ENCODE measurements at places on chromosomes 6 and 20. TPM values are rescaled to one million over a fixed set of nuclear protein-coding genes. Genes with fewer than 3 reads are reported as not detected.

PNLDC1 gene
- 3.9 TPM for total RNA-seq

CALHM6 gene
- total RNA-seq, result 4.1 TPM

SOX18 gene
- 14.1 TPM for total RNA-seq

MYT1 gene
- 6.6 TPM for total RNA-seq

DNA sequence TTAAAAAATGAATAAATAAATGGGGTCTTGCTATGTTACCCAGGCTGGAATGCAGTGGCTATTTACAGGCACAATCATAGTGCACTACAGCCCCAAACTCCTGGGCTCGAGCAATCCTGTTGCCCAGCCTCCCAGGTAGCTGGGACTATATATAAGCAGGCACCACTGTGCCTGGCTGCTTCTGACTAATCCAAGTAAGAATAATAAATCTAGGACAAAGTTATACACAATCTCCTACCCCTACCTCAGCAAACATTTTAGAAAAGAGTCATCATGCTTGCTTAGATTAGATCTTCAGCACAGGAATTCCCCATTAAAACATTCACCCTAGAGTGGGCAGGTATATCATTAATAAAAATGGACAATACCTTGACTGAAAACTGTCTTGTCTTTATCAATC, 124.6 kb downstream of the REV3L start:
- DNase-seq, result no peak

- no peak for DNase-seq
These were observed 103.7 kb upstream of the CD93 start for GRCh38 chr20:23189854-23190253.

DNA sequence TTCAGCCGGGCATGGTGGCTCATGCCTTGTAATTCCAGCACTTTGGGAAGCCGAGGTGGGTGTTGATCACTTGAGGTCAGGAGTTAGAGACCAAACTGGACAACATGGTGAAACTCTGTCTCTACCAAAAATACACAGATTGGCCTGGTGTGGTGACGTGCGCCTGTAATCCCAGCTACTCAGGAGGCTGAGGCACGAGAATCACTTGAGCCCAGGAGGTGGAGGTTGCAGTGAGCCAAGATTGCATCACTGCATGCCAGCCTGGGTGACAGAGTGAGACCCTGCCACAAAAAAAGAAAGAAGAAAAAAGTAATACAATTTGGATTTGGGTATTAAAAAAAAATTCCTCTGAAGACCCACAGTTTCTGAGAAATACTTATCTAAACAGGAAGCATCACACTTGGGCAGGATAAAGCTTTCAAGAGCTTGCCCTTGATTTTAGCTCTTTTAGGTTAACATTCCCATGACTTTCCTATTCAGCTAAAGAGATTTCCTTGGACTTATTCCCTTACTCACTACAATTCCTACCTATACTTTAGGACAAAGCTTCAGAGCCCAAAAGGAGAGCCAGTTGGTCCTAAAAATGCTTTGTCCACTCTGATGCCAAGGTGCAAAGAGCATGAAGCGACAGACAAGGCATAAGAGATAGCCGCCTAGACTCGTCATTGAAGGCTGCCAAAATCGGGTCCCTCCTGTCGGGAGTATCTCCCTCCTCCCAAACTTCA, 1.9 kb downstream of the ELOVL2 start:
- no peak for DNase-seq

DNA sequence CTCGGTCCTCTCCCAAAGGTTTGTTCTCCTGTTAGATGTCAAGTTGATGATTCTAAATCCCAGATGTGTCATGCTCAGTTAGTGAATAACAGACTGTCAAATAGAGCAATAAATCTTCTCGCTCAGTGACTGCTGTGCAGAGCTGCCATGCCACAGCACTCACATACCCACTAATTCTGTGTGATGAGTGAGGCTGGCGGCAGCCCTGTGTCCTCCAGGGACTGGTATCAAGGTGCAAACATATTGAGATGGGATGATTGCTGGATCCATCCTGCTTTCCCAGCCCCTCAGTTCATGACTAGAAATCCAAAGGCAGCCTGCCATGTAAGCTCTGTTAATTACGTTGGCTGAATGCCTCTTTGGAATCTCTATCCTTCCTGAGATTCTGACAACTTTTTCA, 103.9 kb downstream of the OLIG3 start:
- no peak for DNase-seq

GRCh38 chr6:12200761-12201160, 89.4 kb upstream of the EDN1 start:
- DNase-seq, result no peak

DNA sequence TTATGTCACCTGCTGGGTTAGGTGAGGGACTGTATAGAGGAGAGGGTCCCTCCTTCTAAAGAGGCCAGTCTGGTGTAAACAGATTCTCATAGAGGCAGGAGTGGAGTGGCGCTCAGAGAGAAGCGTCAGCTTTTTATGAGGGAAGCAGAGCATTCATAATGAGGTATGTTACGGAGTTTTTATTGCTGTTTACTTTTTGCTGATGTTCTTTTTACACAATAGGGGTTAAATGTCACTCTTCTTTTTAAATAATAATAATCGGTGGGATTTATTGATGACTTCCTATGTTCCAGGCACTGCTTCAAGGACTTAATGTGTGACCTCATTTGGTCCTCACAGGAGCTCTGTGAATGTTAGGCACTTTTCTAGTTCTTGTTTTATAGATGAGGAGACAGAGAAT, 79.9 kb downstream of the L3MBTL3 start:
- no peak for DNase-seq

DNA sequence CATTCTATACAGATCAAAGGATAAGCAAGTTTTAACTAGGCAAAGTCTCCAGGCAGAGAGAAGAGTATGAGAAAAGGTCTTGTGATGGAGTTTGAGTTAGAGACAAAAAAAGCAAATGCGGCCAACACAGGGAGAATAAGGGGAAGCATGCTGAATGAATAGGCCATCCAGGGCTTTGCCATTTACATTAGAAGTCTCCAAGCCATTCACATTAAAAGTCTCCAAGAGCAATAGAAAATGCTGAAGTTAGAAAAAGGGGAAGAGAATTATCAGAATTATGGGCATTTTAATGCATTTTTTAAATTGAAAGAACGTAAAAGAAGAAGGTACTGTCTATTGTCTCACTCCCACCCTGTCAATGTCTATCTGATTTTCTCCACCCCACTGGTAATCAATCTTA, 49.4 kb downstream of the PDSS2 start:
- DNase-seq, result no peak

DNA sequence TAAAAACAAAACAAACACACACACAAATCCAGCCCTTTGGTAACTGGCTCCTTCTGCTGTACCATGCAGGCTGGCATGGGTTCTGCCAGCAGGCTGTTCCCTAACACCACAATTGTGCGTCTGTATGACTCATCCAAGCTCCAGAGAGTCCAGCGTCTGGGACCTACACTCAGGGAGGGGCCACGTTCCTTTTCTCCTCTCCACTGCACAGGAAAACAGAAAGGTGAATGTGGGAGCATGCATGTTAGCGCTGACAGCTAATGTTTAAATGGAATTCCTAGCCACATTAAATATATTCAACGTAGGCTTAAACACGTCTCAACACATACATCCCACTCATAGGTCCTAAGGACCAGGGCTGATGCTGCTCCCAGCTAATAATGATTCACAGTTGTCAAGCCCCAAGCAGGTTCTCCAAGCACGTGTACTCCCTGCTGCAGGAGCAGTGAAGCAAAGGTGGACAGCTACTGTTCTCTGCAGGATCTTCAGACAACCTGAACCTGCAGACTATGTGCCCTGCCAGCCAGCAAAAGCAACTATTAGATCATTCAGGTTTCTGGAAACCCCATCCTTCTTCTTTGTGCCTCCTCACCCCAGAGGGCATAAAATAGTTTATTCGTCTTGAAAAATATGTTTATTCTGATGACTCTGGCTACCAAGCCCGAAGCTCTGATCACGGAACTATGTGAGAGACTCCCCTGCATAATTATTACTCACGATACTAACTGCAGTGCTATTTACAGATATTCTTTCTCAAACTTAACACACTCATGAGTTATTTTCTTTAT, 20.9 kb downstream of the MAP1LC3A start:
- DNase-seq, result peak; percentile 92

- DNase-seq, result no peak
These were observed 69.7 kb upstream of the SIRPA start for GRCh38 chr20:1825507-1825906.

- DNase-seq, result no peak
These were observed 227.7 kb downstream of the SLC35F1 start for GRCh38 chr6:118134736-118135135.

DNA sequence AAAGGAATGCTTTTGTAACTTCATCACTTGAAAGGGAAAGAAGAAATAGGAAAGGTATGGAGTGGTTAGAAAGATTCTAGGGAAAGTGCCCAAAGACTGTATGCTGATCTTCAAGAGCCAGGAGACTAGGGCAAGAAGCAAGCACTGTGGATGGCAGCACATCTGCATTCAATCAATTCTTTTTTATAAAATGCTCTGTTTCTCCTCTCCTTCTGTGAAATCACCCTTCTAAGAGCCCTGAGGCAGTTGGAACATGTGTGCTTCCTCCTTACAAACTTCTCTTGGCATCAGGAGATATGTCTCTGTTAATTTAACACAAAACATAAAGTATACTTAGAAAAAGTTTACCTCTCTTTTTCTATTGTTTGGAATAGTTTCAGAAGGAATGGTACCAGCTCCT, 1162.2 kb upstream of the GJE1 start:
- no peak for DNase-seq

- no peak for DNase-seq
These were observed 983 bp upstream of the KCNQ5 start for GRCh38 chr6:72620871-72621290.

DNA sequence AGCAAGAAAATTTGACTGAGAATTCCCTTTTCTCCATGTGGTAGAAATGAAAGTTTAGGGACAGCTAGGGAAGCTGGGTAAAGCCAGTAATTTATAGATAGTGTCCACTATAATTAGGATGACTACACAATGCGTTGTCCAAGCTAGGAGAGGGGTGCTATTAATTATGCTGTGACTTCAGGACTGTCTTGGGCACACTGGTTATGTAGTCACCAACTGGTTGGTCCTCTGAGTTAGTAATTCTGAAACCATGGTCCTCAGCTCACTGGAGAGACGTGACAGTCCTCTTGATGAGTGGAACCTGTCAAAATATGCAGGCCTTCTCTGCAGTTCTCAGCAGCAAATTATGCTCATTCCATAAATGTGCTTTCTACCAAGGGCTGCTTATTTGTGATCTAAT, 94.6 kb upstream of the ENPP5 start:
- no peak for DNase-seq

- no peak for DNase-seq
These were observed 76.5 kb downstream of the STMND1 start for GRCh38 chr6:17178326-17178725.

GRCh38 chr20:57718490-57719009, 8.7 kb upstream of the PMEPA1 start:
- DNase-seq, result peak; percentile 66

DNA sequence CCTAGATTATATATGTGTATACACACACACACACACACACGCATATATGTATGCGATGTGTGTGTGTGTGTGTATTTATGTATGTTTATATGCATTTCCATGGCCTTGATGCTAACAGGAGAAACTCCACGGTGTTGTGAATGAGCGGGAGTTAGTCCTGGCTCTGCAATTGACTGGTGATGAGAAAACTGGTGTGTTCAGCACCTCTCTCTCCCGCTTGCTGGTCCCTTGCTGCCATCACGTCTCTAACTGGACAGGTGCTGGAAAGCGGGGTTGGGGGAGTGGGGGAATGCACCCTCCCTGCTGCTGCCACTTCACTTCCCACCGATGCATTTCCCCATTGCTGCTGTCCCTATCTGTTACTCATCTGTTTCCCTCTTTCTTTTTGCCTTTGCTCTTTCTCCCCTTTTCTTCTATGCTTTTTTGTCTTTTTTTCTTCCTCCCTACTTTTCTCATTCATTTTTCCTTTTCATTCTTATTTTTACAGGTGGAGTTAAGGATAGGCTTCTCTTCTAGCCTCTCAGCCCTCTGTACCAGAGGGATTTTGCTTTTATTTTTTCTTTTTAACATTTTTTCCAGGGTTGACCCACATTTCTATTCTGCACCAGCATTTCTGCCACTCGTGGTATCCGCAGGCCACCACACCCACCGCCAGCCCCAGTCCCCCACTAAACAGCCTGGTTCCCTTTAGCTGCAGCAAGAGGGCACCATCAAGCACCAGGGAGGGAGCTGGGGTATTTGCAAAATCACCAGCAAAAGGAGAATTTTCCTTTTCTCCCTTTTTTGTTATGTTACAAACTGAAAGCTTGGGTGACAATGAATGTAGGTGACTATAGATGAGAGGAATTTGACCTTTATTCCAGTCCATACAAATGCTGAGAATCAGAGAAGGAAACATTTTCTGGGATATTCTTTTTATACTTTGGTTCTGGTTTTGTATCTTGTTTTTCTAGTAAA, 115.6 kb downstream of the TCP11 start:
- no peak for DNase-seq

DNA sequence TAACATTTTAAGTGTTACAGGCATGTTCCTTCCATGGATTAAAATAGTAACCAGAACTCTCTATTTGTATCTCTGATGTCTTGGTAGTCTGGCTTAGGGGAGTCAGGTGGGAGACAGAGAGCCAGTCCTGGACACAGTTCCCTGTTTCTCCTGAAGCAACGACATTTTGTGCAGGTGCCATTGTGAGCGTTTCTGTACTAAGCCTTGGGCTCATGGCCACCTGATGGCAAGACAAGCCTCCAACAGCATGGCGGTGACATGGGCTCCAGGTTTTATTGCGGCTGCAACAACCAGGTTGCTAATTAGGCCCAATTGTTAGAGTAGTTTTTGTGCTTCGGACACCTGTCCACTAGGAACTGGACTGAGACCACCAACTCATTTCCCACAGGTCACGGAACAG, 105.3 kb downstream of the PRDM13 start:
- DNase-seq, result no peak

GRCh38 chr20:23668477-23668951, 20.3 kb downstream of the CST4 start:
- DNase-seq, result no peak

DNA sequence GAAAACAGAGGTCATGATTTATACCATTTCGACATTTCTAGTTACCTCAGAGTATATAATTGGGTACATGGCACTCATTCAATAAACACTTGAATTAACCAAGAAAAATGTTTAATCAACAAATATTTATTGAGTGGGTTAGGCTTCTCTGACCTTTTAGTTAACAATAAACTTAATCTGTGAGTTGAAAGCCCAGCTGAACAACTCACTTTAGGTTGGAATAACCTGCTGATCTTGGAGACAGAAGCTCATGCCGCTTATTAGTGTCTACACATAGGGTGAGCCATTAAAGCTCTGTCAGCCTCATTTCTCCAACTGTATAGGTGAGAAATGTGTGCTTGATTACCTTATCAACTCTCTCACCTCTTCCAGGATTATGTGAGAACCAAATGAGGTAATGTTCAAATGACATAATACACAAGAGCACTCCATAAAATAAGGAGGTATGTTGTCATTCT, 98.2 kb upstream of the DTNBP1 start:
- no peak for DNase-seq

GRCh38 chr20:3925899-3926638, 36.9 kb downstream of the PANK2 start:
- no peak for DNase-seq

Data from dorsolateral prefrontal cortex (tissue), 122 donors.